H7 (cell line): ENCODE measurements at places on chromosomes 12 and 14.

DNA sequence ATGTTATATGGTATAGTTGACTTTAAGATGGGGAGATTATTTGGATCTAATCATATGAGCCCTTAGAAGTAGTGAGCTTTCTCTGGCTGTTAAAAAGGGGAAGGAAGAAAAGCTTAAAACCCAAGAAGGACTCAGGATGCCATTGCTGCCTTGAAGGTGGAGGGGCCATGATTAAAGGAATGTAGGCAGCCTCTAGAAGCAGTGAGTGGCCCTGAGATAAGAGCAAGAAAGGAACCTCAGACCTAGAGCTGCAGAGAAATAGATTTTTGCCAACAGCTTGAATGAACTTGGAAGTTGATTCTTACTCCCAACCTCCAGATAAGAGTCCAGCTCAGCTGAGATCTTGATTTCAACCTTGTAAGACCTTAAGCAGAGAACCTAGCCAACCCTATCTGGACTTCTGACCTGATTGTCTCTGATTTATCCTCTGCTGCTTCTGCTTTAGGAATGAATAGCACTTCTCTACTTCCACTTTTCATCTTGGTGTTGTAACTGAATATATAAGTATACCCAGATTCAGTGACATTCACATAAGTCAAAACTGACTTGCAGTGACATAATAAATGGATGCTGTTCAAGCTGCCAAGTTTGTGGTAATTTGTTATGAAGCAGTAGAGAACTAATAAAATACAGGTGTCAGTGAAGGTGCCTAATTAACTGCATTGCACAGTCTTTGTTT, 33.5 kb downstream of the RAD51B start:
- DNase-seq: no peak

DNA sequence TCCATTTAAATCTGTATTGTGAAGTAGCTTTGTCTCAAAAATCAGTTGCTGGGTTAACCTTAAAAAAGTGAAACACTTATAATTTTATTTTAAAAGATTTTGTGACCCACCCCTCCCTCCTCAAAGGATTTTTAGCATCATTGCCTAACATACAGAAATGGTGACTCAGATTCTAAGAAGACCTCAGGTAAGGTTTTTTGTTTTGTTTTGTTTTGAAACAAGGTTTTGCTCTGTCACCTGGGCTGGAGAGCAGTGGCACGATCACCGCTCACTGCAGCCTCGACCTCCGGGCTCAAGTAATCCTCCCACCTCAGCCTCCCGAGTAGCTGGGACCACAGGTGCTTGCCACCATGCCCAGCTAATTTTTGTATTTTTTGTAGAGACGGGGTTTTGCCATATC, 74.2 kb downstream of the GNS start:
- DNase-seq: no peak

DNA sequence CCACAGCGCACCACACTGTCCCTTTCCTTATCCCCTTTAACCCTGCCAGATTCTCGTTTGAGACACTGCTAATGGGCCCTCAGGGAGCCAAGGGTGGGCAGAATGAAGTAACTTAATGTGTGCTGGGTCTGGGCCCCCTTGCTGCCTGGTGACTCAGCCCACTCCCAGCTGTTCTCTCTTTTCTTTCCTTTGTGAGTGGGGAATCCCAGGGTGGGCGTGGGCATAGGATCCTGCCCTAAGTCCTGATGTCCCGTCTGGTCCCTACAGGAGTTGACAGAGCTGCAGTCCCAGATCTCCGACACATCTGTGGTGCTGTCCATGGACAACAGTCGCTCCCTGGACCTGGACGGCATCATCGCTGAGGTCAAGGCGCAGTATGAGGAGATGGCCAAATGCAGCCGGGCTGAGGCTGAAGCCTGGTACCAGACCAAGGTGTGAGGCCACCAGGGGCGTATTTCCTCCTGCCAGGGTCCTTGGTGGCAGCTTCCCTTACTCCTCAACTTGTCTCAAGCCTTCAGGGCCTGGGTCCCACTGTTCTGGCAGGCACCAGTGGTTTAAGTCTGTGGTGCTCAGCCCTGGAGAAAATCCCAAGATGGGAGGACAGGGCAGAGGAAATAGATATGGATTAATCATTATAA, 8.3 kb downstream of the KRT7 start:
- DNase-seq: no peak

- no peak for DNase-seq
These were observed 33.0 kb downstream of the RASSF9 start for GRCh38 chr12:85803231-85803630.

- DNase-seq: no peak
These were observed 716.7 kb downstream of the VRK1 start for GRCh38 chr14:97513891-97514290.

GRCh38 chr14:85554106-85554505, 24.2 kb downstream of the FLRT2 start:
- no peak for DNase-seq

DNA sequence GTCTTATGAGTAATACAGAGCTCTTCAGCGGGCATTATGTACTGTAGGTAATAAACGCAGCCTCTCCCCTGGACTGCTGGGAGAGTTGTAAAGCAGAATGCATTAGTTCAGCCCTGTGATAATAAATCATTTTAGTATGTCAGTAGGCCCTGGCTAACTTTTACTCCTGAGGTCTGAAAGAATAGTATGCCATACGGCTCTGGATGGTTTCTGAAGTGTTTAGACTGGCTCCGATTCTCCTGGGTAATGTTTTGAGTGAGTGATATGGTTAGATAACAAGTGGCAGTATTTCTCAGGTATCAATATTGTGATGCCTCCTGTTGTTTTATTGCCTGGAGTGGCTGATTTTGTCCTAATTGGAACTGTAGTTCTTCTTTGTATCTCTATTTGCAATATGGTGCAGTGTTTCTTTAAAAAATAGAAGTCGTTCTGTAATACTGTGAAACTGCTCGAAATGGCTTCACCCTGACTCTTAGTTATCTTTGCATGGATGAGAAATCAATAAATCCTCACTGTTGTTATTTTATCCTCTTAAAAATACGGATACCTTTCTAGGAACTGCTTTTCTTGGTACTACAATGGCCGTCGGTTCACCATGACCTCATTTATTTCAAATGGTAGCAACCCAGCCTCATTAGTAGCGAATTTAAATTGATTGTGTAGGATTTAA, 100.2 kb downstream of the PDZRN4 start:
- DNase-seq: no peak

GRCh38 chr14:64569138-64569631, 19.4 kb downstream of the PPP1R36 start:
- no peak for DNase-seq
